T-helper 2 cell (primary cell): ENCODE measurements at places on chromosomes 16 and 17.

DNA sequence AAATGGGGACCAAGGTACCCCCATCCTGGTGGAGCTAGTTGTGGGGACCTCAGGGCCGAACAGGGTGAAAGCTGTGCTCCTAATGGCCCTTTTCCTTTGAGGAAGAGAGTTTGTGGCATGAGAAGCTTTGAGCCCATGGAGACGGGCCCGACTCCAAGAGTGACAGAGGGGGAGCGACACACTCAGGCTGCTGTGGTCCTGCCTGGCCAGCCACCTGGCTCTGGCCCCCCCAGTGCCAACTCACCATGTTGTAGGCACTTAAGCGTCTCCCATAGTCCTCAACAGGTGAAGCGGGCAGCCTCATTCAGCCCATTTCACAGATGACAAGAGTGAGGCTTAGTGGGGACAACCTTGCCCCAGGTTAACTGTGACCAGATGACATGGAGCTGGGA lies 1.6 kb downstream of the IL21R start:
- no peak for DNase-seq

- DNase-seq = peak; percentile 86
Measured at GRCh38 chr17:7234083-7234951, at the start of gene DVL2. Gene DVL2, minus strand, starts transcription at chr17:7234517. Its CDS starts 255 bp downstream, at chr17:7234262.

- DNase-seq = peak; percentile 48
Measured at GRCh38 chr16:22321340-22322001, 24.3 kb downstream of the POLR3E start.

GRCh38 chr16:85101956-85102630 lies 10.2 kb downstream of the CIBAR2 start:
- DNase-seq = no peak

- no peak for DNase-seq
Measured at GRCh38 chr17:53516636-53517035, 306.1 kb upstream of the KIF2B start.

GRCh38 chr17:17701658-17702057 lies 20.4 kb downstream of the RAI1 start:
- no peak for DNase-seq

DNA sequence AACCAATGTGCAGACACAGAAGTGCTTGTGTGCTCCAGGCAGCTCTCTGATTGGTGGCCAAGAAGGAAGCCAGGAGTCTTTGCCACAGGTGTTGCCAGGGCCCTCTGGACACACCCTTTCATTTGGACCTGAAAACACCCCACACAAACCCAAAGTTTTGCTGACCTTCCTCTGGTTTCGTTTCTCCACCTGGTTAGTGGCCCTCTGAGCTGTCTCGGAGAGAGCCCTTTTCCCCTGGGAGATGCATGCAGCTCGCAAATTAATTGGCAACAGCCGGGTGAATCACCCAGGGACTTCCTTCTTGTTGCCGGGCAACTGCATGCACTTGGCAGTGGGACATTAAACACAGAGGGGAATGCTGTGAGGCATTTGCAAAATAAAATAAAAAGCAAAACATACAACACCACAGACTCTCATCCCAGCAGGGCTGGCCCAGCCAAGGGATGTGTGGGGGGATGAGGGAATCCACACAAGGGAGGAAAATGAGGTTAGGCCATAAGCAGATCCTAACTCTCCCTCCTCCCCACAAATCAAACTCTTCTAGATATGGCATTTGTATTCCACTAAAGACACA lies 286.6 kb downstream of the SOX9 start:
- no peak for DNase-seq

- DNase-seq = no peak
Measured at GRCh38 chr16:21610006-21610544, 10.7 kb downstream of the METTL9 start.

DNA sequence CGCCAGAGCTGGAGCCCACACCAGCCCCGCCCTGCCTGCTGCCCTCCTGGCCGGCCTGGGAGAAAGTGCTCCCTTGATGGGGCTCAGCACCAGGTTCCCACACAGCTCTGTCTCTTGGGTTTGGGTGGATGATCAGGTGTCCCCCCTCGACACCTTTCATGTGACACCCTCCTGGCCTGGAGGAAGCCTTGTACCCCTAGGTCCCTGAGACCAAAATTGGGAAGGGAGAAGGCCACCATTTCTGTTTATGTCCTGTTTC lies 19.4 kb upstream of the PLLP start:
- no peak for DNase-seq
